ENCODE measurements at places on chromosomes 1 and 21. TPM values are rescaled to one million over a fixed set of nuclear protein-coding genes. Genes with fewer than 3 reads are reported as not detected.

DNA sequence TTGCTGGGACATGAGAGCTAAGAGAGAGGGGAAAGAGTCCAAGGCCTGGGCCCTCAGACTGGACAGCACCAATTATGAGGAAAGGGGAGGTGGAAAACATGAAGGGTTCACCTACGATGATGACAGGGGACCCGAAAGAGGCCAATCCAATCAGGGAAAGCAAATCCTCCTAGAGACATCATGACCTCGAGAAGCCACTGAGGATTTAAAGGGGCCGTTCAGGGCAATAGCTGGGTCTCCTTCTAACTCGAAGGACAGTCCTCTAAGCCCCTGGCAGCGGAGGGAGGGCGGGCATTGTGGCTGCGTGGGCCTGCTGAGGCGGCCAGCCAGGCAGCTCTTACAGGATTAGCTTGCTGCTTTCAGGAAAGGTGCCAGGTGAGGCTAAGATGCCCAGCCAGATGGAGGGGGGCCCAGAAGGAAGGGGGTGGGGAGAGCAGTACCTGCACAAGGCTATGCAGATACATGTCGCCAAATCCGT lies 7.4 kb downstream of the MEF2D start:
- peaks cover 19% of the 10 kb centered on the region for H3K4me1 ChIP-seq
- no peaks in the 10 kb centered on the region for H3K27me3 ChIP-seq
- no peak overlapping the region for H3K27ac ChIP-seq
- H3K36me3 ChIP-seq = no peaks in the 10 kb centered on the region
- no peak for DNase-seq

- H3K27ac ChIP-seq = no peak overlapping the region
- H3K4me1 ChIP-seq = no peaks in the 10 kb centered on the region
- no peak for DNase-seq
- no peak overlapping the region for H3K4me3 ChIP-seq
- no peaks in the 10 kb centered on the region for H3K36me3 ChIP-seq
Observed at GRCh38 chr1:23489842-23490241, 5.9 kb upstream of the ASAP3 start.

DNA sequence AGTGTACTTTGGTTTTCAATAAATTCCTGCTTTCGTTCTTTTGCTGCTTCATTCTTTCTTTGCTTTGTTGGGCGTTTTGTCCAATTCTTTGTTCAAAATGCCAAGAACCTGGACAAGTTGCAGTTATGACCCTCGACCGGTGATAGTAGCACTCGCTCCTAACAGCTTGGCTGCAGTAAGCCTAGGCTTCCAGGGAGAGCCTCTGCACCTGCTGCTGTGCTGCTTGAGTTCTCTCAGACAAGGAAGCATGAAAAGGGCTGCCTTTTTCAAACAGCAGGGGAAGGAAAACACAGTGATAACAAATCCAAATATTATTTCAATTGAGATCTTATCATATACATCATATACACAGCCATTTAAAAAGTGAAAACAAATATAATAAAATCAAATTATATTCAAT lies 12.8 kb upstream of the RIPK4 start:
- no peaks in the 10 kb centered on the region for H3K4me1 ChIP-seq
- peak overlapping the region; percentile 15 for H3K4me3 ChIP-seq
- H3K27me3 ChIP-seq = no peaks in the 10 kb centered on the region
- H3K36me3 ChIP-seq = no peaks in the 10 kb centered on the region
- no peak for DNase-seq

- H3K4me3 ChIP-seq = no peak overlapping the region
- no peak for DNase-seq
- H3K4me1 ChIP-seq = peaks cover 2% of the 10 kb centered on the region
- H3K27ac ChIP-seq = no peak overlapping the region
- H3K36me3 ChIP-seq = no peaks in the 10 kb centered on the region
Observed at GRCh38 chr1:159991513-159991912, 37.5 kb upstream of the SLAMF9 start.

- no peak overlapping the region for H3K4me3 ChIP-seq
- peaks cover 8% of the 10 kb centered on the region for H3K36me3 ChIP-seq
- no peaks in the 10 kb centered on the region for H3K27me3 ChIP-seq
- H3K27ac ChIP-seq = no peak overlapping the region
- H3K4me1 ChIP-seq = no peaks in the 10 kb centered on the region
Observed at GRCh38 chr1:118366286-118366685, 181.3 kb upstream of the SPAG17 start.

Gene CLDN17
- total RNA-seq = not detected

Gene FMO5
- 0.72 TPM for total RNA-seq

Gene OXCT2
- 4.3 TPM for total RNA-seq

DNA sequence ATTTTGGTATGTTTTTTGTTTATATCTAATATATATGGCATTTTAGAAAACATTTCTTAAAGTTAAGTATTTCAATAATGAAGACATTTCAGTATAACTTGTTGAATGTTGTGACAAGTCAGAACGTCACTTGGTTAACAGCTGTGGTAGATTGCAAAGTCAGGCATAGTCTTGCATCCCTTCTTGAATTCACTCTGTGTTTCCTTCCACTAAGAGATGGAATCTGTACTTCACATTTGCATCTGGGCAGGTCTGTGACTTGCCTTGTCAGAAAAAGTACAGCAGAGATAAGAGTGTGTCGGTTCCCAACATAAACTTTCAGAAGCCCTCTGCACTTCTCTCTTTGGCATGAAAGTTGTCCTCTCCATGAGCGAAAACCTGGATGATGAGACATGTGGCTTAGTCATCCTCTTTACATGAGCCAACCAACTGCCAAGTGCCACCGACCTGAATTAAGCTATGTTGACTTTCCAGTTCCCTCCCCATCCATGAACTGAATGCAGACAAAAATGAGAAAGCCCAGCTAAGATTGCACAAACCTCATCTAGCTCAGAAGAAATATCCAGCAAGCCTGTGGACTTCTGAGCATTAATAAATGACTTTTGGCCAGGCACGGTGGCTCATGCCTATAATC lies 1730.2 kb downstream of the MRPL39 start:
- no peaks in the 10 kb centered on the region for H3K27me3 ChIP-seq
- DNase-seq = no peak
- no peak overlapping the region for H3K4me3 ChIP-seq
- H3K27ac ChIP-seq = no peak overlapping the region
- H3K36me3 ChIP-seq = peaks cover 8% of the 10 kb centered on the region
- H3K4me1 ChIP-seq = peaks cover 2% of the 10 kb centered on the region

- no peaks in the 10 kb centered on the region for H3K4me1 ChIP-seq
- no peak overlapping the region for H3K27ac ChIP-seq
- H3K27me3 ChIP-seq = no peaks in the 10 kb centered on the region
- no peak for DNase-seq
Observed at GRCh38 chr1:107286125-107286524, 145.3 kb downstream of the NTNG1 start.
